Hematopoietic multipotent progenitor cell treated with erythropoietin and hydrocortisone succinate and interleukin-3 and kit ligand, for 4 days (in vitro differentiated cells): ENCODE measurements at places on chromosomes 6 and 20.

GRCh38 chr6:156175971-156176421 is 601.2 kb upstream of the ARID1B start:
- peak; percentile 49 for DNase-seq

- no peak for DNase-seq
These were observed 22.2 kb downstream of the PPP1R3G start for GRCh38 chr6:5107341-5107740.

DNA sequence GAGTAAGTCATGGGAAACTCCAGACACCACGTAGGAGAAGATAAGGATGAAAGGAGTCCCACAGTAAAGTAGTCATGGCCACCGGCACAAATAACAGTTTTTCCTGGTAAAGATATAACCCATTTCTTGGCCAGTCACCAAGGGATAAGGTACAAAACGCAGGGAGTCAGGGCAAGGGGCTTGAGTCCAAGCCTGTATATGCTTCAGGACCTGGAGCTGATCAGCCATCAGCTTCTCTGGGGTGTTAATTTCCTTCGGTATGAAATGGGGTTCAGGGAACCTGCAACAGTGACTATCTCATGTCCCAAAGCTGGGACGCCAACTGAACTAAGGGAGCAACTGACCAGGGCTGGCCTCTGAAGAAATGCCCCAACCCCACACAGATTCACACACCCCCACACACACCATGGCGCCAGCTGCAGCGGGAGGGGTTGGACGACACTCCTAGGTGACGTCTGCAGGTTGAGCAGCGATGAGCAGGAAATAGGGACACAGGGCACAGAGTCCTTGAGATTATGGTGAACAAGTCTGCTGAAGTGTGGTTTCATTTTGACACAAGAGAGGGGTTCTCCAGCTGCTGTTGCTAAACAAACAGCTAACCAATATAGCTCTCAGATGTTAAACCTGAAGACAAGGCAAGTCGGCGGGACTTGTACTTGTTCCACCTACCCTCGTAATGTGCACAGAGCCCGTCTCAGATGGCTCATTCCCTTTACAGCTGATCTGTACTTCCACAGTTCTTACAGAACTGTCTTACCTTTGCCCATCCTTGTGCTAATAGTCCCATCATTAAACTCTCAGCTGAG is 7.4 kb upstream of the ADTRP start:
- DNase-seq, result no peak

DNA sequence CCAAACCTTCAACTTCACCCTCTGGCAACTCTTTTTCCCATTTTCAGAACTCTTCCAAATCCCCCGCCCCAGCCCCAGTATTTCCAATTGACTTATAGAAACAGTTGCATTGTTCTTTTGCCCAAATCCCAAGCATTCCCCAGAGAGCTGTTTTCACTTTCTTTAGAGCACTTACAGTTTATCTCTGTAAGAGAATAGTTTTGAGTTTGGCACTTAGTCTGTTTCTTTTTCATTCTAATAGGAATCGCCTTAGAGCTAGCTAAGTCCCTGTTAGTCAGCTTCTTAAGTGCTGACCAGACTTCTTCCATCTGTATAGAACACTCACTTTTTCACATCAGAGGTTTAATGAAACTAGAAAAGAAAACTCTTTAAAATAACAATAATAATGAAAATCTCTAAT is 374.2 kb upstream of the FLRT3 start:
- no peak for DNase-seq

DNA sequence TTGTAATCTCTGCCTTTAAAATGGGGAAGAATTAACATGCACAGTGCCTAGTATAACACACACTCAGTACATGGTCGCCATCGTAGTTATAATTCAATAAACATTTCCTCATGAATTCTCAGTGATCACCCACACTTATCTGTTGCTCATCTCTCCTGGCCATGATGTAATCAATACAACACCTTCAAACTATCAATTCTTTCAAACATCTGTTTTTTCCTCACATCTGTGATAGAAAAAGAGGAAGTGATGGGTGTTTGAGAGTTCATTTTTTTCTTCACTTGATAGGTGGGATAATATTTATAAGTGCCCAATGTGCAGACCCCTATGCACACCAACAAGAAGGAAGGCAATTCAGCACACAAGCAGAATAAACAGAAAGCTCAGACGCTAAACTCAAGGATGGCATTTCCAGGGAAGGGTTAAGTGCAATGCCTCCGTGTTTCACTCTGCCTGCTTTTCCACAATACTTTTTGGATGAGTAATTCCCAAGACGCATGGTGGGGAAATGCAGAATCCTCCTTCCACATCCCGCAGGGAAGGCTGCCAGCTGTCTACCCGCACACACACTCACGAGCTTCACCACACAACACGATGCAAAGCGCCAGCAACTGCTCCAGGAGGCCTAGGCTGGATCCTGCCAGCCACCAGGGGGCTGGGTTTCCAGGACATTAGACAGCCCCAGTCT is 100.3 kb downstream of the GMPR start:
- DNase-seq, result peak; percentile 34

GRCh38 chr20:32116079-32116521 is 6.6 kb downstream of the TM9SF4 start:
- DNase-seq, result no peak

DNA sequence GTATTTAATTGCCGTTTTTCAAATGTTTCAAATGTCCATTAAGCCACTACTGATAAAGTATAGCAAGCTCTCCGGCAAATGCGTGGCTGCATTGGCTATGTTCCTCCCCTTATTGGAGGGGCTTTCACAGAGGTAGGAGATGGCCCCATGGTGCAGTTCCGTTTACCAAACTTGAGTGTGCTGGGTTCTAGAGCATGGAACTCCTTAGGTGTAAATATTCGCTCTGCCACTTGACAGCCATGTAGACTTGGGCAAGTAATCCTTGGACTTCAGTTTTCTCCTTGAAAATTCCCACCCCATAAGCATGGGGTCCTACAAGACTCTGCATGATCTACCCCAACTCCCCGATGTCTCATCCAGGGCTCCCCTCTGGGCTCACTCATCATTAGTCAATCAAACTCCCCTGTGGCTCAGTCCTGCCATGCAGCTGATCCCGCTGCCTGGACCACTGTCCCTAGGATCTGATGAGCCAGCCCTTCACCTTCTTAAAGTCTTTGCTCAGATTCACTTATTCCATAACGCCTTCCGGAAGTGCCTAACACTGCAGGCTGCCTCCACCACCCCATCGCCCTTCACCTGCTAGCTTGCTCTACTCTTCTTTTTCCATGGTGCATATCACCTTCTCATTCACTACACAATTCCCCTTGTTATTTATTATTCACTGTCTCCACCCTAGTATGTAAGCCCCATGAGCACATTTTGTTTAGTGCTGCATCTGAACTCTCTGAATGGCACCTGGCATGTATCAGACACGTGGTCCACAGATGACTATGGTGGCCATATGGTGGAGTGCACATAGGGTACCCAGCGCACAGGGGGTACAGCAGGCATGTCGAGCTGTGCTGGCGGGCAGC is 18.8 kb downstream of the PRR18 start:
- DNase-seq, result no peak

DNA sequence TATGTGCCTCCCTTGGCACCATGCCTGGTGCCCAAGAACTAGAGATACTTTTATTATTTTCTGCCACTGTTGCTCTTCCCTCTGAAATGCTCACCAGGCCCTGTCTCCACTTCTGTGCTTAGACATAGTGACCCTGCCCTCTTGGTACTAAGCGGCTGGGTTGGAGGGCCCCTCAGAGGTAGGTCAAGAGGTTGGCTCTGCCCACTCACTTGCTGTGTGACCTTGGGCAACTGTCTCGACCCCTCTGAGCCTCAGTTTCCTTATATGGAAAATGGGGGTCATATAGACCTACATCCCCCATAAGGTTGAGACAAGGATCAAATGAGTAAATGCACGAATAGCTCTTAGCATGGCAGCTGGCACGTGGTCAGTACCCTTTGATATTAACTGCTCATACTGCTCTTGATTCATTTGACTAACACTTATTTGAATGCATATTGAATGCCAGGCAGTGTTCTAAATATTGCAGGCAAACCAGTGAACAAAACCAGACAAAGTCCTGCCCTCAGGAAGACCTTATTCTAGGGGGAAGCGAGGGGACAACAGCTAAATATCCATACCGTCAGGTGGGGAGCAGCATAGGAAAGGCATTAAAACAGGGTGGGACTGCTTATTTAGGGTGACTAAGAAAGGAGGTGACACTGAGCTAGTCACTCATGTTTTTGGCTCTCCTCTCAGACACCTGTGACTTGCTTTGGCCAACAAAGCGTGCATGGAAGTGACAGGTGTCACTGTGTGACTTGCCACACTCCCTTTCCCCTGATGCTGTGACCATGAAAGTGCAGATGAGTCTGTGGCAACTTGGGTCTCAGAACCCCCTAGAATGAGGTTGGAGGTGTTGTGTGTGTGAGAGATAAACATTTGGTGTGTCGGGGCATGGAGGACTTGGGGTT is 14.3 kb upstream of the SPO11 start:
- no peak for DNase-seq

GRCh38 chr6:39806278-39806677 is 14.1 kb downstream of the DAAM2 start:
- DNase-seq, result no peak

GRCh38 chr6:98576791-98577190 is 257.6 kb upstream of the POU3F2 start:
- no peak for DNase-seq

GRCh38 chr20:10076126-10077080 is 41.6 kb downstream of the ANKEF1 start:
- no peak for DNase-seq

DNA sequence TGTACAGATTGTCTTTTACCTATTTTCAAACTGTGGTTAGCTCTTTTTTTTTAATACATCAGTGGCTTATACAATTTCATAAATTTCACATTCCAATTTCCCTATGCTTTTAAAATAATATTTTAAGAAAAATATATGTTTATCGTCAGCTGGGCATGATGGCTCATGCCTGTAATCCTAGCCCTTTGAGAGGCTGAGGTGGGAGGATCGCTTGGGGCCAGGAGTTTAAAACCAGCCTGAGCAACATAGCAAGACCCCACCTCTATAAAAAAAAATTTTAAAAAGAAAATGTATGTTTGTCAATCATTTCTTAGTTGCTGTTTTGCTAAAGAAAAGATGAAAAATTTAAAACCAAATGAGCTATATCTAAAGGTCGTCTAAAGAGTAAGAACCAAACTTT is 3.4 kb downstream of the GJA1 start:
- no peak for DNase-seq

- no peak for DNase-seq
These were observed 19.6 kb downstream of the FARS2 start for GRCh38 chr6:5280920-5281319.

- no peak for DNase-seq
These were observed 6.0 kb upstream of the CABLES2 start for GRCh38 chr20:62413025-62413570.
